T-helper 2 cell treated with Interferon-gamma antibody and Interleukin-4, amounts not matched to agents 100 ng/mL and 5 ng/mL, for 36 hours (primary cell): ENCODE measurements at places on chromosomes 11 and 22. TPM values are rescaled to one million over a fixed set of nuclear protein-coding genes. Genes with fewer than 3 reads are reported as not detected.

The OR2AT4 gene
- not detected in 2 replicates for total RNA-seq

The TRIM3 gene
- 7.5 and 10.7 TPM in 2 replicates for total RNA-seq

The BLID gene
- not detected in 2 replicates for total RNA-seq

The MUC6 gene
- not detected in 2 replicates for total RNA-seq

The LMO1 gene
- total RNA-seq, result not detected in 2 replicates

The OR2AG1 gene
- total RNA-seq, result not detected in 2 replicates

The YPEL4 gene
- 0.25 and 0.48 TPM in 2 replicates for total RNA-seq

The IGHMBP2 gene
- 27.2 and 27.4 TPM in 2 replicates for total RNA-seq

The NCF4 gene
- total RNA-seq, result 53.0 and 57.0 TPM in 2 replicates

The C22orf31 gene
- not detected in 2 replicates for total RNA-seq

The EXPH5 gene
- total RNA-seq, result 0.84 and 0.89 TPM in 2 replicates

The LRRC4C gene
- not detected in 2 replicates for total RNA-seq

The TRAPPC4 gene
- total RNA-seq, result 82.3 and 86.6 TPM in 2 replicates

The TOLLIP gene
- total RNA-seq, result 26.2 and 29.8 TPM in 2 replicates

The MMP8 gene
- total RNA-seq, result not detected in 2 replicates

The SESN3 gene
- 26.4 and 28.0 TPM in 2 replicates for total RNA-seq

The FAM118B gene
- 11.8 and 12.1 TPM in 2 replicates for total RNA-seq

The OR2D3 gene
- not detected in 2 replicates for total RNA-seq

The UPB1 gene
- total RNA-seq, result 0.09 and 0.16 TPM in 2 replicates

The MMP10 gene
- total RNA-seq, result not detected in 2 replicates

The ABCC8 gene
- total RNA-seq, result 0.50 and 1.3 TPM in 2 replicates

The GCAT gene
- 11.3 and 11.6 TPM in 2 replicates for total RNA-seq

The SCO2 gene
- total RNA-seq, result 7.9 and 8.3 TPM in 2 replicates

The OR5A2 gene
- not detected in 2 replicates for total RNA-seq

The NAP1L4 gene
- 311 and 314 TPM in 2 replicates for total RNA-seq

The ZW10 gene
- 21.0 and 23.3 TPM in 2 replicates for total RNA-seq

The FGF19 gene
- not detected in 2 replicates for total RNA-seq

The MN1 gene
- total RNA-seq, result 0.23 and 0.27 TPM in 2 replicates

The TRIM66 gene
- 14.1 and 14.9 TPM in 2 replicates for total RNA-seq

The LGALS1 gene
- total RNA-seq, result 1,468 and 1,502 TPM in 2 replicates

The APOL5 gene
- total RNA-seq, result not detected in 2 replicates

The BRSK2 gene
- total RNA-seq, result 0.09 TPM in 1 of 2 replicates, not detected in the other

The THAP12 gene
- 57.5 TPM in 2 replicates for total RNA-seq

The FAM111A gene
- 141 and 145 TPM in 2 replicates for total RNA-seq

The PRSS23 gene
- total RNA-seq, result 0.48 and 0.75 TPM in 2 replicates

The ZP1 gene
- 0.61 and 0.66 TPM in 2 replicates for total RNA-seq

The ANKK1 gene
- 0.14 TPM in 1 of 2 replicates, not detected in the other for total RNA-seq

The SCN4B gene
- 0.11 TPM in 1 of 2 replicates, not detected in the other for total RNA-seq

The LRRC56 gene
- total RNA-seq, result 2.1 and 2.2 TPM in 2 replicates
